ENCODE measurements at places on chromosomes 7 and 10.

DNA sequence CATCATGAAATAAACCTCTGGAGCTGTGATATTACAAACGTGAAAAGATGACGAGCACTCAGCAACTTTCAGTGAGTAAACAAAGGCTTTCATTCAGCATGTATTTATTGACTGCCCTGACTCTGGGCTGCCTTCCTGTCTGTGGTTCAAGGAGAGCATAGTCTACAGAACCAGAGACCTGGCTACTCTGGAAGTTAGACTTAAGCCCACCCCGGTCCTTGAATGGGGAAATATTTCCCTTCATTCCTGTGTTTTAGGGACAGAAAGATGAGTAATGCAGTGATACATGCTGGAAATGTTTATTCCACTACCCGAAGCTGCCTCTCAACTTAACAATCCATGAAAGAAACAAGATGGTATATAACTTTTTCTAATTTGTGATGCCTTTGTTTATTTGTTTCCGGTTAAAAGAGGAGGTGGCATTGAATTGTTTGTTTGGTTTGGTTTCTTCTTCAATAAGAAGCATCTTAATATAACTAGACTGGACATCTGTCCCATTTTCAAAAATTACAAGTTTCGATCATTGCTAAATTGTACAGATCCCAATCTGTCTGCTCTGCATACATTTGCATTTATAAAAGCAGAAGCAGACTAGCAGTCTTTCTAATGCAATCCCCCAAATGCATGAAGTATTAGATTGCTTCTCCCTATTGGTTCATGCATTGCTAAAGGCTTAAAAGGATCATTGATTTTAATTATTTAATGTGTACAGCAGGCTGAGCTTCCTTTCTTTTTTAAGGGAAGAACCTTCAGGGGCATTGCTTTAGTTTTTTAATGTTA lies 57.7 kb downstream of the TRUB1 start:
- DNase-seq: no peak

DNA sequence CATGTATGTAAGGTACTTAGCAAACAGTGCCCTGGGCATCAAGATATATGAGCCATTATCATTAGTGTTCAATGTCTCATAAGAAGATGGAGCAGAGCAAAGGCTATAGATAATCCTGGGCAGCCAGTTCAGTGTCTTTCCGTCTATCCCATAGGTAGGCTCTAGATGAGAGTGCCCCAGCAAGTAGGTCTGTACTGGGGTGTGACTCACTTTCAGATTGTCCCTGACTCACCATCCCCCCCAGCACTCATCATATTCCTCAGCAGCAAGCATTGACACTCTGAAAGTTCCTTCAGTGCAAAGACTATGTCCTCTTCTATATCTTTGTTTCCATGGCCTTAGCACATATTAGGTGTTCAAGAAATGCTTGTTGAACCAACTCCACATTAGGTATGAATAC lies 20.0 kb upstream of the FAM204A start:
- no peak for DNase-seq

DNA sequence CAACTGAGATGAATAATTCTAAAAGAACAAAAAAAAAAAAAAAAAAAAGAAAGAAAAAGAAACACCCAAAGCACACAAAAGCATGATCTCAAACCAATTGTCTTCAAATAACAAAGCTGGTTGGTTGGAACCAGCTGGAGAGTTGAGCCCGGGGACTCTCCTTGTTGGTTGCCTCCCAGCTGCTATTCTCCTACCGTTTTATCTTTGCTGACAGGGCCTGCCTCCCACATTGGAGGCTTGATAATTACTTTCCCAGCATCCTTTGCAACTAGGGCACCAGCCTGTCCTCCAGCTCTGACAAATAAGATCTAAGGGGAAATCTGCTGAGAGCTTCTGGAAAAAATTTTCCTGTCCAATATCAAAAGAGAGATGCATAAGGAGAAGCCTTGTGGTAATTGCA lies 6.8 kb downstream of the PON1 start:
- DNase-seq: no peak

DNA sequence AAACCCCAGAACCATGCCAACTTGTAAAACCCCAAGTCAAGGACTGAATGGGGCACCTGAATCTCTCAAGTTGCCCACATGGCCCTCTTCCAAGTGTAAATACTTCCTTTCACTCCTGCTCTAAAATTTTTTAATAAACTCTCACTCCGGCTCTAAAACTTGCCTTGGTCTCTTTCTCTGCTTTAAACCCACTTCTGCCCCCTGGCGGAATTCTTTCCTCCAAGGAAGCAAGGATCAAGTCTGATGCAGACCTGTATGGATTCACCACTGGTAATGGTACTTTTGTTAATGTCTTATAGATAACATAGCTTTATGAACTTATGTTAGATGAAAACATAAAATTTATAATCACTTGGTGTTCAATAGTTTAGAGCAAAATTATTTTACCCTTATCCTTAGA lies 33.8 kb downstream of the SLC16A9 start:
- no peak for DNase-seq

GRCh38 chr10:61455656-61456055 lies 2.5 kb upstream of the TMEM26 start:
- DNase-seq: no peak

GRCh38 chr7:81094952-81095351 lies 176.1 kb upstream of the SEMA3C start:
- DNase-seq: no peak

DNA sequence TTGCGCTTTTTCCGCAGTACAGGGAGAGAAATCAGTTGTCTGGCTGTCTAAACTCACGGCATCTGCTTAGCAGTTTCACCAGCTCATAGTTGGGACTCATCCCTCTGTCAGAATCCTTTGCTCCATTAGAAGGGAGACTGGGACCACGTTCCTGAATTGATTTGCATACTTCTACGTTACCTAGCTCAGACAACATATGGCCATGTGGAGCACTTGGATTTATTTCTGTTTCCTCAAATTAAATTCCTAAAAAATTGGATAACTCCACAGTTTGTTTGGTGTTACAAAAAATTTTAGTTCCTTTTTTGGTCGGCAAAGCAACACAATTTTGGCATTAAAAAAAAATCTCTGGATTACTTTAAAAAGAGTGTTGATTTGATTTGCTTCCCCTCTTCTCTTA lies 614.0 kb downstream of the AUTS2 start:
- no peak for DNase-seq

DNA sequence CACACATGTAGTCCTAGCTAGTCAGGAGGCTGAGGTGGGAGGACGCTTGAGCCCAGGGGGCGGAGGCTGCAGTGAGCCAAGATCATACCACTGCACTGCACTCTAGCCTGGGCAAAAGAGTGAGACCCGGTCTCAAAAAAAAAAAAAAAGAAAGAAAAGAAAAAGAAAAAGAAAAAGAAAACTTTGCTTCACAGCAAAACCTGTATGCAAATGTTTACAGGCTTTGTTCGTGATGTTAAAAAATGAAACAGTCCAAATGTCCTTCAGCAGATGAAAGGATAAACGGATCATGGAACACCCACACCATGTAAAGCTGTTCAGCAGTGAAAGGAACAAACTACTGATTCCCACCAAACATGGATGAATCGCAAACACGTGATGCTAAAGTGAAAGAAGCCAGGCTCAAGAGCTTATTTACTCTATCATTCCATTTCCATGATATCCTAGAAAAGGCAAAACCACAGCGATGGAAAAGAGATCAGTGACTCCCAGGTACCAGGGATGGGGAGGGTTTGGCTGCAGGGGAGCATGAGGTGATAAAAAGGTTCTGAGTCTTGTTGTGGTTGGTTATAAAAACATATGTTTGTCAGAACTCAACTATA lies 15.1 kb downstream of the LRRC20 start:
- no peak for DNase-seq

DNA sequence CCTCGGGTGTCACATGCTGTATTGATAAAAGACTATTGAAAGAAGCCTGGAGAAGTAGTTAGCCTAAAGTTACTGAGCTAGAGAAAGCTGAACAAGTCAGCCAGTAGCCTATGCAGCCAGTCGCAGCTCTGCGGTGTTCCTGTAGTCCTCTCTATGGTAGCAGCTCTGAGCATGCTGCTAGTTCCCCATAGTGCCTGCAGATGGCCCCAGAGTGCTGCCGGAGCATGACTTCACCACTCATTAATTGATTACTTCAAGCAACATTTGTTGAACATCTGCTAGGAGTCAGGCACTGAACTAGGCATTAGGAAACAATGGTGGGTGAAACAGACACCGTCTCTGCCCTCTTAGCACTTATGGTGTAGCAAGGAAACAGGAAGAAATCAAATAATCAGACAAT lies 422.7 kb downstream of the SORCS3 start:
- DNase-seq: no peak

- no peak for DNase-seq
These were observed at the start of gene ITGA8 for GRCh38 chr10:15719899-15720634. TSS of gene ITGA8 (minus strand) at chr10:15719922. CDS start at chr10:15719771, 151 bp downstream.

DNA sequence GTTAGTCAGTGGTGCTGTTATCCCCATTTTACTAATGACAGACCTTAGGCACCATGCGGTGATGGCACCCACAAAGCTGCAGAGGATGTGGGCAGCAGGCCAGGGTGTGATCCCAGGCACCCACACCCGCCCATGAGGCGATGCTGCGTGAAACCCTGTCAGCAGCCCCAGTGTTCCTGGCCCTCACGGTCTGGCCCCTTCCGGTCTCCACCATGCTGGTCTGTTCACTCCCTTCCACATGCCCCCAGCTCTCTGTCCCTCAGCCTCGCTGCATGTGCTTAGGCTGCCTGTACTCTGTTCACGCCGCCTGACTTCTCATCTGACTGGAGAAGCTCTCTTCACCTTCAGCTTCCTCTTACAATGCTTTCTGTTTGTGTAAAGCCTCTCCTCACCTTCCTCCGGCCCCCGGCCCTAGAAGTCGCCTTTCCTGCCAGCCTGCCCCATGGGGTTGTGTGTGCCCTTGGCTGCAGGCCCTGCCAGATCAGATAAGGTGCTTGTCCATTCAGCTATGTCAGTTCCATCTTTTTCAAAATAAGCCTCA lies 17.6 kb upstream of the ORAI2 start:
- DNase-seq: peak; percentile 77

DNA sequence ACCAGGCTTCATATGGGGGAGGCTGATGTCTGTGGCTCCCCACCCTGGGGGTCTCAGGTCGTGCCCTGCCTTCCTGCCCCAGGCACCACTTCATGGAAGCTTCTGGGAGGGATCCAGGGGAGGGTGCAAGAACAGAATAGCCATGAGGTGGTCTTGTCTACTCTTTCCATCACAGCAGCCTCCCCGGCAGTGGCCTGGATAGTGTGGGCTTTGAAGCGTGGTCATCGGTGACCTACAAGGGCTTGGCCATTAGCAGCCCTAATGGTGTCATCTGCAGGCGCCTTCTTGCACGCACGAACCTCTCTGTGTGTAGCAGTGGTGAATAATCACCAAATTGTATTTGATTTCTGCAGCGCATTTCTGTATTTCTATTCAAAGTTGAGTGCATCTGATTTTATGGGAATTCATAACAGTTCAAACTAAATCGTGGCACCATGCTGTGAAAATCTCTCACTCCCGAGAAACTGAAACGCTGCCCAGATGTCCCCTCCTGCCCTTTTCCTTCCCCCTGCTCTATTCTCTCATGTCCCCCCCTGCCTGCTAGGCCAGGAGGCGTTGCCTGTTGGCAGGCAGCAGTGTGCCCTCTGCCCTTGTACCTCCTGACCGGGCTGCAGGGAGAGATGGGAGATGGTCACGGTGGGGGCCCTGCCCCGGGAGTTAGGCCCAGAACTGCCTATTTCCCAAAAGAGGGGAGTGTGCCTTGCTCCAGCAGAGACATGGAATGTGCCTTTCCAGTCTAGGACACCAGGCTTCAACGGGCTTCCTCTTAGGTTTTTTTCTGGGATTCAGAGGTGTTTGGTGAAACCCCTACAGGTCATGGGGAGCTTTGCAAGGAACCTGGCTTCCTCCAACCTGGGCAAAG lies 34.8 kb downstream of the CDH23 start:
- DNase-seq: no peak

GRCh38 chr7:129949292-129950133 lies 3.2 kb downstream of the UBE2H start:
- peak; percentile 33 for DNase-seq

Data from activated naive CD8-positive, alpha-beta T cell treated with anti-CD3 and anti-CD28 coated beads, Interleukin-2, amount 10 ng/mL, durations not matched to agents 7 days and 5 days (primary cell).